Temporal lobe (tissue), 4 donors: ENCODE measurements at places on chromosomes 12 and 14. TPM values are rescaled to one million over a fixed set of nuclear protein-coding genes. Genes with fewer than 3 reads are reported as not detected.

The PPM1A gene
- total RNA-seq: 65.6 TPM

The APOLD1 gene
- total RNA-seq: 31.2 TPM

The SLC25A47 gene
- not detected for total RNA-seq

The RFX4 gene
- 6.4 TPM for total RNA-seq

The M6PR gene
- 59.7 TPM for total RNA-seq

The MORN3 gene
- total RNA-seq: 4.4 TPM

The TAS2R31 gene
- 11.1 TPM for total RNA-seq

The ZNF891 gene
- 6.6 TPM for total RNA-seq

The AICDA gene
- total RNA-seq: not detected

The STK38L gene
- 19.7 TPM for total RNA-seq

The SMOC1 gene
- total RNA-seq: 22.6 TPM

The LRRIQ1 gene
- total RNA-seq: 5.9 TPM

The CCDC38 gene
- not detected for total RNA-seq

The OR6C3 gene
- total RNA-seq: not detected

The SLC38A4 gene
- 0.74 TPM for total RNA-seq
